ENCODE measurements at places on chromosomes 11 and 22.

- no peak for DNase-seq
Measured at GRCh38 chr11:46505741-46506482, 87.9 kb downstream of the AMBRA1 start.

DNA sequence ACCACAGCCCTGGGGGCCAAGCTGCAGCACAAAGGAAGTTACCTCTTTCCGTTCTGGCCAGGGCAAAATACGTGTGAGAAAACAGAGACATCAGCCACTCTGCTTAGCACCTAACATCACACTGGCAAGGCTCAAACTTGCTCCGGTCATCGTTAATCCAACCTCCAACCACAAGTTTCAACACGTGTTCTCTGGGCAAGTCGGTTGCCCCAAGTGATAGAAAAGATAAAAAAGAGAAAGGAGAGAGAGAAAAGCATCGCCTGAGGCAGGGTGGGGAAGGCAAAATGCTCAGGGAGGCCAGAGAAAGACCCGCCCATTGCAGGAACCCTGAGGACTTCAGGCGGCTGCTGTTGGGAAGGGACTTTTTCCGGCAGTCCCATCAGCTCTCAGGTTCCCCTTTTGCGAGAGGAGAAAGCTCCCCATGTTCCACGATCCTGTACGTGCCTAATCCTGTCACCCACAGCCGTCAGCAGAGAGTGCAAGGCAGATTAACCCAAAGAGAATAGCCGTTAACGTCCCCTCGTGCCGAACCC lies 18.5 kb upstream of the B4GALNT4 start:
- DNase-seq, result no peak

DNA sequence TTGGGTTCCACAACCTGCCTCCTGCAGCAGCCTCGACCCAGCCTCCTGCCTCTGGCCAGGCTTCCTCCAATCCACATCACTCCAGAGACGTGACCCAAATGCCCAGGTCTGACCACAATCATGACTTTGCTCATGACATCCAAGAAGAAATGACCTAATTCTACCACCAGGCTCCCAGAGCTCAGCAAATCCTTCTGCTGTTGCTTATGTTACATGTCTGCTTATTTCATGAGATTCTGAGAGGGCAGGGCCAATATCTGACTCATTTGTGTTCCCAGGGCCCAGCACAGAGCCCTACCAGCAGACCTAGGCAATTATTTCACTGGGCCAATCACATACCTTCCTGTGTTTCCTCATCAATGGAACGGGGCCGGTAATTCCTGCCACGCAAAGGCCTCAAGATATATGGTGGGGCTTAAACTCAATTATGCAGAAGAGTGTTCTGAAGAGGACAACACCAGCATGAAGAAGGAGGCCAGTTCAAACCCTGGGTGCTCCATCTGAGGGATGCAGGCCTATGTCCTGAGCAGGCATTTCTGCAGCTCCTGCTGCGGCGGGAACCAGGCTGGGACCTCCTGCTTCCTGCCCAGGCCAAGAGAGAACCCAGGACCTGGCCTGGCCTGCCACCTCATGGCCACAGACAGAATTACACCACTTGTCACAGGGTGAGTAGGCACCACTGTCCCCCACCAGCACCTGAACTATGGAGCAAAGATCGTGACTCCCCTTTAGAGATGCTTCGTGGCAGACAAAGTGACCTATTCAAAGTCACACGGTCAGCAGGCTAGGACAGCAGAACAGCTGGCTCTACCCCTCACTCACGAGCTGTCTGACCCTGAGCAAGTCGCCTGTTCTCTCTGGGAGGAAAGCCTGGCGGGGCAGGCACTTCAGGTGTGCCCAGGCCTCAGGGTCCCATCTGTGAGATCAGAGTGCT lies 5.9 kb downstream of the CENPM start:
- DNase-seq, result no peak

GRCh38 chr11:41309111-41309522 lies 150.3 kb downstream of the LRRC4C start:
- no peak for DNase-seq

DNA sequence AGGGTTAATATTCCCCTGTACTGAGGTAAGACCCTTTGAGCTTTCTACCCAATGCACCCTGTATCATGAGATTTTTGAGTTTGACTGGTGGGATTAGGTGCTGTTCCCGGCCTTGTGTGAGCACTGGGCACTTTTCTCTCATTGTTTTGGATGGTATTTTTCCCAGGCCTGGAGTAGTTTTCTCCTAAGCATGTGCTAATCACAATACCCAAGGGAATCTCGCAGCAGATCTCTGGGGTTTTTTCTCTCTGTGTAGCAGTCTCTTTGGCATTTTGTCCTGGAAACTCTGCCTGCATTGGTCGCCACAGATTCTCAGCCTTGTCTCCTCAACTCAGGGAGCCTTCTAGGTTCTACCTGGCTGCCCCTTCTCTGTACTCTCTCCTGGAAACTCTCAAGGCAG lies 19.9 kb downstream of the IGHMBP2 start:
- no peak for DNase-seq

DNA sequence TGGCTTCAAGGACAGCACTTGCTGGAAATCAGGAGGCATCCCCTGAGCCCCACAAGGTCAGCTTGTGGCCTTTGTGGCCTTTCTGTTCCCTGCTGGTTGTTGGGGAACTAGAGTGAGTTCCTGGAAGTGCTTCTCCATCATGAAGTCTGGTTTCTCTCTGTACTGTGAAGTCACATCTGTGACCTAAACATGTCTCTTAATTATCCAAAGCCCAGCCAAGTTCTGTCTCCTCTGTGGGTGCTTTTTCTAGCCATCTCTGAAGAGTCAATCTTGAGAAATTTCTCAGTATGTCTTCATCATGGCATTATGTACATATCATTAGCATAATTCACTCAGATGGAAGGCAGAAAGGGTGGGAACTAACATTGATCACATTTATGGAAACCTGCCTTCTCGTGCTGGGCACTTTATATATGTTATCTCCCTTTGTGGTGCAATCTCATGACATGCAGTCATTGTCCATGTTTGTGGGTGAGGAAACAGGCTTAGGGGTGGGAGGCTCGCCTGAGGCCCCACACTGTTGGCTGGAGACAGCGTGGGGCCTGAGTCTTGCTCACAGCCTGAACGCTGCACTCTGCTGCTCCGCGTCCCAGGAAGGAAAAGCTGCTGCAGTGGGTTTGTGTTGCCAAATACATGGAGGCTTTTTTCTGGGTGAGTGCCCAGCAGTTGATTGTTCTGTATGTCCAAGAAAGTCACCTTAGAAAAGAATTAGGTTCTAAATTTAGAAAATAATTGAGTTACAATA lies 24.6 kb downstream of the IGHMBP2 start:
- DNase-seq, result no peak

DNA sequence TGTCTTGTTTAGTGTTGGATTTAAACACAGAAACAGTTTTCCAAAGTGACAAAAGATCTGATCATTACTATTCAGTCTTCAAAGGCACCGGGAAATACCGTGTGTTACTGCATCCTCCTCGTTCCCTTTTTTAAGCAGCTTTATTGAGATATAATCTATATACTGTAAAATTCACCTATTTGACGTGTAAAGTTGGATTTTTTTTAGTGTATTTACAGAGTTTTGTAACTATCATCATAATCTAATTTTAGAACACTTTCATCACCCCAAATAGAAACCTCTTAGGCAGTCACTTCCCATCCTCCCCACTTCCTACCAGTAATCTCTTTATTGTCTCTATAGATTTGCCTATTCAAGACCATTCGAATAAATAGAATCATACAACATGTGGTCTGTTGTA lies 1.4 kb downstream of the ANO5 start:
- DNase-seq, result no peak

DNA sequence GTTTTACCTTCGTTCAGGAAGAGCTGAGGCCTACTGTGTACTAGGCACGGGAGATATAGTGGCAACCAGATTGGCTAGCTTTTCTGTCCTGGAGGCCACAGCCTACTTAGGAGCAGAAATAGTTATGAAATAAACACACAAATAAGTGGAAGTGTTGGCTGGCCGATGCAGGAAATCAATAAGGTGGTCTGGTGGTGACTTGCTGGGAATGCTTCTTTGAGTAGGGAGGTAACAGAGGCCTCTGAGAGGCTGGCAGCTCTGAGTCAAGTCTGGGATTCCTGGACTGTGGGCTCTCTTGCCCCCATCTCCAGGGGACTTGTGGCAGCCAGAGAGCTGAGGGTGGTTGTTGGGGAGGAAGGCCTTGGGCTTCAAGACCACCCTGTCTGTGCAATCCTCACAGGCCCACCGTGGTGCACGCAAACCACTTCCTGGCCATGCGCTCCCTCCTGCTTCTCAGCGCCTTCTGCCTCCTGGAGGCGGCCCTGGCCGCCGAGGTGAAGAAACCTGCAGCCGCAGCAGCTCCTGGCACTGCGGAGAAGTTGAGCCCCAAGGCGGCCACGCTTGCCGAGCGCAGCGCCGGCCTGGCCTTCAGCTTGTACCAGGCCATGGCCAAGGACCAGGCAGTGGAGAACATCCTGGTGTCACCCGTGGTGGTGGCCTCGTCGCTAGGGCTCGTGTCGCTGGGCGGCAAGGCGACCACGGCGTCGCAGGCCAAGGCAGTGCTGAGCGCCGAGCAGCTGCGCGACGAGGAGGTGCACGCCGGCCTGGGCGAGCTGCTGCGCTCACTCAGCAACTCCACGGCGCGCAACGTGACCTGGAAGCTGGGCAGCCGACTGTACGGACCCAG lies 4.1 kb downstream of the SERPINH1 start:
- DNase-seq, result no peak

DNA sequence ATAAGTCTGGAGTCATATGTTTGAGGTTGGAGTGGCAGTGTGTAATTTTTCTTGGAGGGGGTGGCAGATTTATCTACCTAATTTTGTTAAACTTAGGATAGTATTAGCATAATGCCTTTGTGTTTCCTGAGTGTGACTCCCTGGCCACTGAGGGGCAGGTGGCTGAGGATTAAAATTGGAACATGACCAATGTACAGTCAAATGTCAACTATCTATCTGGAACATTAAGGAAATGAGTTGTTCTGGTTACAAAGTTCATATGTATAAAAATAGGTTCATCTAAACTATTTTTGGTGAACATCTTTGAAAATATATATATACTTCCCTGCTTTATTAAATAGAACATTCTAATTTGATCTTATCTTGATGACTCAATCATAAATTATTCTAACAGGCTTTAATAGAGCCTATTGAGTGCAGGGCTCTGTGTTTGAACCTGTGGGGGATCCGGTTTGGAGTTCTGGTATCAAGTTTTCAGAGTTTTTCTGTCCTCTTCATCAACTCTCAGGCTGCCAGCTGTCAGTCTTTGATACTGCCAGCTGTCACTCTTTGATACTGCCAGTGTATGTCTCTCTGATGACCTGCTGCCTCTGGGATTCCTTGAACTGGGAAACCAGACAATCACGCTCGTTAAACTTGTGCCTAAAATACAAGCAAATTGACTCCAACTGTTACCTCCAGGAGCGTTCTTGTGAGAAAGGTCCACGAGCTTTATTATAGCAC lies 309.6 kb downstream of the METTL15 start:
- no peak for DNase-seq

DNA sequence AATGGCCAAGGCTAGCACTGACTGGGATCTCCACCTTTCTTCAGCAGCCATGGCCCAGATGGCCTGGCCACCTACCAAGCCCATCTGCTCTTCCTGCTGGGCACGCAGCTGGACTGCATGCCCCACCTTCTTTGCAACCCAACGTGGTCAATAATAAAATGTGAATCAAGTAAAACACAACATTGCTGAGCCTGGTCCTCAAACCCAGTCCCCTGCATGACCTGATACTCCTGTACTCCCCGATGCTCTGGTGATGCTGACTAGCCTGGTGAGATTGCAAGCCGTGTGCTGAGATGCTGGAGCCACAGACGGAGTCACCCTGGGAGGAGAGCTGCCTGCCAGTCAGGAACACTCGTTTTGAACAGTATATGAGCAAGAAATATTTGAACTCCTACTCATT lies 34.0 kb downstream of the PARVG start:
- no peak for DNase-seq

DNA sequence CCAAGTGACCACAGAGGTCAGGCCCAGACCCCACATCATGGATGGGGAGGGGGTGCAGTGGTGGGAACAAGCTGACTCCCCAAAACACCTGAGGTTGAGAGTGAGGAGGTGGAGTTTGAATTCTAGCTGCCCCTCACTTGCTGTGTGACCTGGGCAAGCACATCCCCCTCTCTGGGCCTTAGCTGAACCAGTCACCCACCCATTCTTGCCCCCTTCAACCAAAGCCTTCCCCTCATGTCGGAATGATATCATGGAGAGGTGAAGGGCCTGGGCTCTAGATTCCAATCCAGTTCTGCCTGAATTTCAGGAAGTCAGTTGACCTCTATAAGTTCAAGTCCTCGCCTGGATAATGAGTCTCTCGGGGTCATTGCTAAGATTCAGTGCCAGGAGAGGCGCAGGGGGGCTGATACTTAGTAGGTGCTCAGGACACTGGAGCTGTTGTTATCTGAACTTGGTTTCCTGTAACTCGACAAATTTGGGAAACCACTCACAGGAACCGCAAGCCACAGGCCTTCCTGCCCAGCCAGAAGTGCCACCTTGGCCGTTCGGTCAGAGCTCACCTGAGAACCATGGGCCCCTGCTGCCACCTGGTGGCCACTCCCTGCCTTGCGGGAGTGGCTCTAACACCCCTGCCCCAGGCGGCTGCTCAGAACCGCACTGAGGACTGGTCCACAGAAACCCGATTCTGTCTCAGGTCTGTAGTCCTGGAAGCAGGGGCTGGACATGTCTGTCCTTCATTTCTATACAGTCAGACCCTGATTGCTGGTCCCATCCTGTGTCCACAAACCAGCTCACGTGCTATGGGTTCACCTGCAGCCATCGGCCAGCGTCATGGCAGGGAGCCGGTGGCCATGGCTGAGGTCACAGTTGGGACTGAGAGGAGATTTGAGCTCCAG lies 6.9 kb downstream of the CDC42EP1 start:
- no peak for DNase-seq

- no peak for DNase-seq
Measured at GRCh38 chr11:35780951-35781860, 118.6 kb downstream of the TRIM44 start.

GRCh38 chr11:1501421-1502167 lies 15.0 kb upstream of the MOB2 start:
- no peak for DNase-seq

DNA sequence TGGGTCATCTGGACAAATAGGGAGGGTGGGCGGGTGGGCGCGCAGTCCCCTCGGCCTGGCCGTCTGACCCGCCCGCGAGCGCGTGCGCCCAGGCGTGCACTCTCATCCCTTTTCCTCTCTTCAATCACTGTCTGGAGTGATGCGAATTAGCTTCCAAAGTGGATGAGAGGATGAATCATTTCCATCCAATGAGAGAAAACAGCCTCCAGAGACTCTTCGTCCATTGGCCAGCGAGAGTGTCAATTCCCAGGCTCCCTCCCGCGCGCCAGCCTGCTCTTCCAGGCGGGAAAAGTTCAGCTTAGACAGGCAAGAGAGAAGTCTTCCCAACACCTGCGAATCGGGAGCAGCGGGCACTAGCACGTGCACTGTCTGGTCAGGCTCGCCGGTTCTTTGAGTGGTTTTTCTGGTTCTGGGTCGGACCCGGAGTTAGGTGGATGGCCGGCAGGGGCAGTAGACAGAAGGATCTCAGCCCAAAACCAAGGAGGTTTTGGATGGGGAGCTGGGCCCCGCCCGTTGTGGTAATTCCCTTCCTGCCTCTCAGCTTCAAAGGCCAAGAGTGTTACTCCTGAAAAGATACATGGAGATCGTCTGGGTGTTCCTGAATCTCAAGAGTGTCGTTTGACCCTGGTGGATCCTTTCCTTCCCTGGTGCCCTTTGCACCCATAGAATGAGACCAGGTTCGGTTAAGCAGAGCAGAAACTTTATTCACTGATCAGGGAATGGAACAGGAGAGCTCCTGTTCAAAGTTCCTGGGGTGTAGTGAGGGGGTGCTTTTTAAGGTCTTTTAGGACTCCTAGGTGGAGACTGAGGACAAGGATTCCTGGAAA lies 33.4 kb upstream of the GLYATL1 start:
- DNase-seq, result no peak

- no peak for DNase-seq
Measured at GRCh38 chr11:9625162-9625561, 38.7 kb upstream of the SWAP70 start.

- no peak for DNase-seq
Measured at GRCh38 chr11:67163006-67163405, 43.9 kb downstream of the KDM2A start.
